Erythroblast (primary cell): ENCODE measurements at places on chromosomes 11 and 22.

GRCh38 chr11:2320568-2321310 is 18.9 kb downstream of the TSPAN32 start:
- no peak for DNase-seq

DNA sequence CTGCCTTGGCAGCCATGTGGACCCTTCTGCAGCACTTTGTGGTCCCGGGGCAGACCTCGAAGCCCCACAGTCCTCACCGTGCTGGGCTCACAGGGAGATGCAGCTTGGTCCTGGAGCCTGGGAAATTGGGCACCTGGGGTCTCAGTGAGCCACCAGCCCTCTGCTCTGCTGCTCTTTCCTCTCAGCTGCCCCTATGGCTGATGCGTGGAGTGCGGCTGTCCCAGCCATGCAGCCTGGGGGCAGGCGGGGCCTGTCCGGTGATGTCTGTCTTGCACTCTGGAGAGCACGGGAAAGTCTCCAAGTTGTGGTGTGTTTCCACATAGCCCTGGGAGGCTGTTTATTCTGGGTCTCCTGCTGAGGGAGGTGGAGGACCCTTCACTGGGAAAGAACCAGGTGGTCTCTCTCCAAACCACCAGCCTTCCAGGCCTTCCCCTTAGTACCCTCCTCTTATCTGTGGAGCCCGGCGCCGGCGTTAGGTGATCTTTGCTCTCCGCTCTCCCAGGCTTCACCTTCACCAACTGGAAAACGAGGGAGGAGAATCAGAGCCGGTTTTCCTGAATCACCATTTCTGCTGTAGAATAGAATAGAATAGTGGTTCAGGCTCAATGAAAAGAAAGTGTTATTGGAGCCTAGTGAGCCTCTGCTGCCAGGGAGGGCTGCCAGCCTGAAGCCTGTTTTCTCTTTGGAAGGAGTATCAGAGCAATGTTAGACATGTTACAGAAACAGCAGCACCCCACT is 41.2 kb upstream of the GRAMD4 start:
- DNase-seq = no peak

GRCh38 chr11:88596786-88597185 is 259.2 kb upstream of the CTSC start:
- no peak for DNase-seq

DNA sequence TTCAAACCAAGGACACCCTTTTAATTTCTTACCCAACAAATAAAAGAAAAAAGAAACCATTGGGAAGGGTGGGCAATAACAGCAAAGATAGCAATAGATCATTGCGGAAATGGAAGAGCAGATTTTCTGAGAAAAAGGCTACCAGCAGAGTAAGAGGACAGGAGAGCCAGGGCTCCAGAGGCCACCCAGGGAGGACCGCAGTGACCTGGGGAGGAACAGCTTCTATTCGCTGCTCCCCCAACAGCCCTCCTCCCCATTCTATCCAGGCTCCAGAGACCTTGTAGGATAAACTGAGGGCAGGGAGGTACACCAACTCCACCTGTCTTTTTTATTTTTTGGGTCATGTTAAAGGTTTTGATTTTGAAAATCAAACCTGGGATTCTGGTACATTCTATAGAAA is 59.8 kb downstream of the SYN3 start:
- no peak for DNase-seq

DNA sequence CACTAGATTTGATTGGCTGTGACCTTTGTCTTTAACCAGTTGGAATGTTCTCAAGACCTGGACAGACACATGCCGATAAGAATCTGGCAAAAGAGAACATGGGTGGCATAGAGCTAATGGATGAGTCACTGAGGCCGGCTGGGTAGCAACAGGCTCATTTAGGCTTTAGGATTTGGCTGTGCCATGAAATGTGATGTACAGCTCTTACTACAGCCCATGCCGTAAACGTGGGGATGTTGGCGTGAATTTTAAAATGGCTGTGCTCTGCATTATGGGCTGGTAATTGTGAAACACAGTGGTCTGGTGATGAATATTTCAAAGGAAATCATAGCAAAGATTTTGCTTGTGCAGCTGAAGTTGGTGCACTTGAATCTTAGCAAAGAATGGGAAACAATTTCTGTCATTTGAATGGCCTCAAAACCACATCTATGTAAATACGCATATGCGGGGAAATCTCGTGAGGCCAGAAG is 332.4 kb downstream of the TBC1D22A start:
- peak; percentile 7 for DNase-seq

GRCh38 chr11:10629411-10630002 is 61.0 kb upstream of the LYVE1 start:
- DNase-seq = no peak

- no peak for DNase-seq
These were observed 379.5 kb downstream of the ETS1 start for GRCh38 chr11:128207861-128208321.

GRCh38 chr11:123253911-123254310 is 58.9 kb upstream of the CLMP start:
- no peak for DNase-seq

GRCh38 chr11:121089566-121089965 is 11.5 kb upstream of the TECTA start:
- no peak for DNase-seq

- DNase-seq = no peak
These were observed 17.3 kb upstream of the PLET1 start for GRCh38 chr11:112277941-112278340.

DNA sequence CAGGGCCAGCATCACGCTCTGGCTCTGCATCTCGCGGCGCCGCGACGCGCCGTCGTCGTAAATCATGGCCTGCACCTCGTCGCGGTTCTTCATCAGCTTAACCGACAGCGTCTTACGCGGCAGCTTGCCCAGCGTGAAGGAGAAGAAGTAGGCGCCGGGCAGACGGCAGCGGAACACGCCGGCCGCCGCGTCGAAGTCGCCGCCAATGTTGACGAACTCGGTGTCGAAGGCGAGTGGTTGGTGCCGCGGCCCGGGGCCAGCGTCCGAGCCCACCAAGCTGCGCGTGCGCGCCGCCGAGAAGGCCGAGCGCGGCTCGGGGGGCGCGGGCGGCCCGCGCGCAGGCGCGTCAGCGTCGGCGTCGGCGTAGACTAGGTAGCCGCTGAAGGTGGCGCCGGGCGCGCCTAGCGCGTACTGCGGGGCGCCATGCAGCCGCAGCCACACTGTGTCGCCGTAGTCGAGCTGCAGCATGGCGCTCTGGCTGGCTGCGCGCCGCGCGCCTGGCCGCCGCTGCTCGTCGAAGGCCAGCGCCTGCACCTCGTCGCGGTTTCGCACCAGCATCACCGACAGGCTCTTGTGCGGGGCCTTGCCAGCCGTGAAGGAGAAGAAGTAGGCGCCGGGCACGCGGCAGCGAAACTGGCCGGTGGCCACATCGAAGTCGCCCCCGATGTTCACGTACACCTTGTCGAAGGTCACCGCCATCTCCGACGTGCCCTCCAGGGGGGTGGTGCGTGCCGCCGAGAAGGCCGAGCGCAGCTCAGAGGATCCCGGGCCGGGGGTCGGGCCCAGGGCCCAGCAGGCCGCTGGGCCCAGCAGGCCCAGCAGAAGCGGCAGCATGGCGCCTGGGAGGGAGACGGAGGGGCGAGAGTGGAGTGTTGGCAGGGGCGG is 3.7 kb downstream of the FAM180B start:
- no peak for DNase-seq

DNA sequence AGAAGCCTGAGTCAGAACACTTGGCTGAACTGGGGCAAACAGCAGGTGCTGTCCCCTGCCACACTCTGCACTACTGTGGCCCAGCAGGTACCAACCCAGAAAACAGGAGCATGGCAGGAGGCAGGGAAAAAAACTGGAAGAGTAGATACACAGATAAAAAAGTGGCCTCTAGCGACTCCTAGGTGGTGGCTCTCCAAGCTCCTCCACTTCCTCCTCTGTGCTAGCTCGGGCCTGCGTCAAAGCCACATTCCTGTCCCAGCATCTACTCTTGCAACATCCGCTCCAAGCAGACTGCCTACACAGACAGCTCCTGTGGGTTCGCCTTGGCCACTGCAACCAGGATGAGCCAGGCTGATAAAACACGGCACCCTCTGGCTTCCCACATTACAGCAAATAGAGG is 6.9 kb downstream of the OR8B12 start:
- no peak for DNase-seq

DNA sequence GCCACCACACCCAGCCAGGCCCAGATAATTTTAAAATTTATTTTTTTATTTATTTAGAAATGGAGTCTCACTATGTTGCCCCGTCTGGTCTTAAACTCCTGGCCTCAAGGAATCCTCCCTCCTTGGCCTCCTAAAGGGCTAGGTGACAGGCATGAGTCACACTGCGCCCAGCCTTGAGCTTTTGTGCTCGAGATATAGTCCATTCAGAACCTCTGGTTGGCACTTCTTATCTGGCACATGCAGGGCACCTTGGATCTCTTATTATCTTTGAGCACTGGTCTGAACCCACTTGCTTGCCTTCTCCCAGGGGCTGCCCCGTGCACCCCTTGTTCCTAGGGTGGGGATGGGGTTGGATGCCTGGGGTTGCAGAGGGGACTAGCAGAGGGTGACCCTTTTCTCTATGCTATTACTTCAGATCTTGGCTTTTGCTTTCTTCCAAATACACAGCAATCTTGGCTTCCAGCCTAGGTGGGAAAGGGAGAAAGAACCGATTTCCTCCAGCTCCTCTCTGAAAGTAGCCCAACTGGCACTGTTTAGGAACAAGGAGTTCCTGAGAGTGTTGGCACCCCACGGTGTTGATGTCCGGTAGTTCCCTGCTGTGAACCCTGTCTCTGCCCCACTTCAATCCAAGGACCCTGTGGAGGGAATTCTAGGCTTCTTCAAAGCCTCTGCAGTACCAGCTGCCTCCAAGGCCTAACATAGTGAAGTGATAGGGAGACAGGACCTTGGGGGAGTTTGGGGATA is 1.3 kb upstream of the SLC3A2 start:
- peak; percentile 84 for DNase-seq

DNA sequence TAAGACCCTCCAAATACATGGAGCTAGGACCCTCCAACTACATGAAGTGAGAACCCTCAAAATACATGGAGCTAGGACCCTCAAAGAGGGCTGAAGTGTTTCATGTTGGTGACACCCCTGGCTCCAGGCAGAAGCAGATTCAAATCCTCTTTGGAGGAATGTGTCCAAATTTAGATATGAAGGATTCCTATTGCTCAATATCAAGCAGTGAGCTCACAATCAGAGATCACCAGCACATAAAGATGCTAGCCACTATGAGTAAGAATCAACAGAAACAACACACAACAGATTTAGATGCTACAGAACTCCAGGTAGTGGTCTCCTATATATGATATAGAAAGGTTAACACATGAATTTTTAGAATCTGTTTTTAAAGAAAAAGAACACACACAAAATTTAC is 11.2 kb upstream of the RAB3IL1 start:
- DNase-seq = no peak

- no peak for DNase-seq
These were observed 15.5 kb upstream of the RASD2 start for GRCh38 chr22:35524966-35525686.

- DNase-seq = no peak
These were observed 240.8 kb downstream of the NELL1 start for GRCh38 chr11:20909995-20910726.

DNA sequence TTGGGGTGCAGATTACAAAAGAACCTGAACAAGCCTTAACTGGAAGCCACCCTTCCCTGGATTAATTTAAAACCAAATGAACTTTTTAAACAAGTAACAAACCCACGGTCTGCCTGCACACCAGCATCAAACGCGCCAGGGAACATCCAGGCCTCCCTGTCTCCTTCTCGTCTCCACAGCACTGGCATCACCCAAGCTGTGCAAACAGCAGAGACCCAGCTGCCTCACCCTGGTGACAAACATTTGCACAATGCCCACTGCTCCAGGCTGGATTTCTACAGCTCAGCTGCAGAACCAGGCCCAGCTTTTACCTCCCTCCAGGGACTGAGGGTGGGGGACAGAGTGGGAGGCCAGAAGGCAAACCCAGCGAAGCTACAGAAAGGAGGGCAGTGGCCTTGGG is 7.0 kb downstream of the RPL3 start:
- DNase-seq = no peak

- no peak for DNase-seq
These were observed 684 bp downstream of the MRGPRX2 start for GRCh38 chr11:19059833-19060232.

DNA sequence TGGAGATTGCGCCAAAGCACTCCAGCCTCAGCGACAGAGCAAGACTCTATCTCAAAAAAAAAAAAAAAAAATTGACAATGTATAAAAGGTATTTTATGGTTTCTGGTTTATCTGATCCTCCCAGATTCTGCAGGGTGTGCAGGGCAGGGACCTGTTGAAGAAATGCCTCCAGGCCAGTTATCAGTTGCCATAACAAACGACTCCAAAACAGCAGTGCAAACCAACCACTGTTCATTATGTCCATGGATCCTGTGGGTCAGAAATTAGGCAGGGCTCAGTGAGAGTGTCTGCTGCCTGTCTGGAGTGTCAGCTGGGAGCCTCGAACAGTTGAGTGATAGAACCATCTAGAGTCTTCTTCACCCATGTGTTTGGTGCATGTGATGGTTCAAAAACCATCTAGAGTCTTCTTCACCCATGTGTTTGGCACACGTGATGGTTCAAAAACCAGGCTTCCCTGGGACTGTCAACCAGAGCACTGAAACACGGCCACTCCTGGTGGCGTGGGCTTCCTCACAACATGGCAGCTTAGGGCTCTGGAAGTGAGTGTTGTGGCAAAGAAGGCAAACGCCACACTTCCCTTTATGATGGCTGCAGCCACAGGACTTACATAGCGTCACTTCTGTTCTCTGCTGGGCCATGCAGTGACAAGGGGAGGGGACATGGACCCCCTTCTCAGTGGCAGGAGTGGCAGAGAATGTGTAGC is 115.1 kb upstream of the CRYBB3 start:
- DNase-seq = no peak

DNA sequence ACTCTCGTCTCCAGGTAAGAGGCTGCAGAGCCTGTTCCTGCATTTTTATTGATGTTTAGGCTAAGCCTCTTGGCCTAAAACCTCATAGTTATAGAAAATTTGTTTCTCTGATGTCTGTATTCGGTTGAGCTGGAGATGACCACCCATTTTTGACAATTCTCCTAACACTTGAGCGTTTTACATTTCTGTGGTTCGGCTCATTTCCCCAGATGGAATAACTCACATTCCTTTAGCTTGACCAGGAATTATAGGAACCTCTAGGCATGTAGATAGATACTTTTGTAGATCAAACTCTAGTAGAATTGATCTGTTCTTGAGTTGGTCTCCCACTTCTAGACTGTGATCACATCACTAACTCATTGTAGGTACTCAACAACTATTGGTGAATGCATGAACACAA is 172.6 kb upstream of the CADM1 start:
- DNase-seq = no peak
